ENCODE measurements at places on chromosomes 2 and 18.

DNA sequence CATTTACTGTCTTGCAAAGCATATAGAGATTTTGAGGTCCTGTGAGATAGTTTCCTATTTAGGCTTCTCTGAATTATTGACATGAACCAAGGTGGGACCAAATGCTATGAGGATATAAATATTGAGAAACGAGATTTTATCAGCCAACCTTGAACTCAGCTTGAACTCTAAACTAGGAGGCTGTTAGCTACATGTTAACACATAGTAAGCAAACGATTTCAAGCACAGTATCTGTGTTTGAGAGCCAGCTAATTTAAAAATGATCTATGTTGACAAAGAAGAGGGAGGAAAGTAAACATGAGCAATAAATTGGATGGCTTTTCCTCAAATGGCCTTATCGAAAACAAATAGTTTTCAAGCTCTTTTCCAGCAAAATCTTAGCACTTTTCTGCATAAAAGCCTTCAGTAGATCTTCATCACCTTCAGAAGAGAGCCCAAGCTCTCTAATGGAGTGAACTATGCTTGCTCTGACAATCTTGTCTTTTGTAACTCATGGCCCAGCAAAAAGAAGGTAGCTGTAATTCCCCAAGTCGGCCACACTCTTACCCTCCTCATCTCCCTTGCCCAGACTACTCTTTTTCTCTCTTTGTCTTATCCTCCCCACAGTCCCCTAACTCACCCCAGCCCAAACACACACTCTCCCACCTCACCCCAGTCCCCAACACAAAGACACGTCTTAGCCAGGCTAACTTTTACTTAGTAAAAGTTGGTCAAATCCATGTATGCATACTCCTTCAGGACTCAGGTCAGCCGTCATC, 14.7 kb downstream of the CD28 start:
- DNase-seq = no peak

GRCh38 chr2:68659081-68659480, 15.7 kb downstream of the PROKR1 start:
- no peak for DNase-seq

DNA sequence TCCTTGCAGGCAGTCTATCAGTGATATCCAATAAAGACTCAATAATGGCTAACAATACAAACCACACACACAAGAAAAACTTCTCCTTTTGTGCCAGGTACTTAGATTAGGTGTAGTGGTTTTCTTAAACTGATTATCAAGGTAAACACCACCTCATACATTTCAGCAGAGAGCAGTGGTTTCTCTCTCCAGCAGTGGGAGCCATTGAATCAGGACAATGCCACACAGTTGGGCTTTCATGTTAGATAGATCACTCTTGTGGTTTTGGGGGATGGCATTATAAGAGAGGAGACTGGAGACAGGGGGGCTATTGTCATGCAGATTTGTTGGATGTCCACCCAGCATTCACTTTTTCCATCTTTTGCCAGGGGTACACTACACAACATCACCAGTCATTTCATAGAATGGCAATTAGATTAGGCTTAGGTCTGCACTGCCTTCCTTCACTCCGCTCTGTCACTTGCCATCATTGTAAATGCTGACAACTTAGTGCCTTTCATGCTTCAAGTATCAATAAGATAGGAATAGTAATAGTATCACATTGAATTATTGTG, 13.6 kb upstream of the IRS1 start:
- peak; percentile 20 for DNase-seq

DNA sequence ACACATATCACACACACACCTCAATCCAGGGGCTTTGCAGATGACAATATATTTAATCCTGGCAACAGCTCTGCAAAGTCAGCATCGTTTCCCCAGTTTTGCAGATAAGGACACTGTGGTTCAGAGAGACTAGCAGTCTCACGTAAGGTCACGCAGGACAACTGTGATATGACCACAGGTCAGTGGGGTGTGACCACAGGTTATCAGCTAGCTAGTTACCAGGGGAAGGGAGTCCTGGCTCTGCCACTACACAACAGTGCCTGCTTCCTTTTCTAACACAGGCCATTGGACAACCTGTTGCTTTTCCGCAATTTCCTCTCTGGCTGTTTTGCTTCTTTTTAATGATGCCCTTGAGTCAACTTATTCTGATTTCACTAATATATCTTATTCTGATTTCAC, 33.3 kb downstream of the RBMS1 start:
- no peak for DNase-seq

DNA sequence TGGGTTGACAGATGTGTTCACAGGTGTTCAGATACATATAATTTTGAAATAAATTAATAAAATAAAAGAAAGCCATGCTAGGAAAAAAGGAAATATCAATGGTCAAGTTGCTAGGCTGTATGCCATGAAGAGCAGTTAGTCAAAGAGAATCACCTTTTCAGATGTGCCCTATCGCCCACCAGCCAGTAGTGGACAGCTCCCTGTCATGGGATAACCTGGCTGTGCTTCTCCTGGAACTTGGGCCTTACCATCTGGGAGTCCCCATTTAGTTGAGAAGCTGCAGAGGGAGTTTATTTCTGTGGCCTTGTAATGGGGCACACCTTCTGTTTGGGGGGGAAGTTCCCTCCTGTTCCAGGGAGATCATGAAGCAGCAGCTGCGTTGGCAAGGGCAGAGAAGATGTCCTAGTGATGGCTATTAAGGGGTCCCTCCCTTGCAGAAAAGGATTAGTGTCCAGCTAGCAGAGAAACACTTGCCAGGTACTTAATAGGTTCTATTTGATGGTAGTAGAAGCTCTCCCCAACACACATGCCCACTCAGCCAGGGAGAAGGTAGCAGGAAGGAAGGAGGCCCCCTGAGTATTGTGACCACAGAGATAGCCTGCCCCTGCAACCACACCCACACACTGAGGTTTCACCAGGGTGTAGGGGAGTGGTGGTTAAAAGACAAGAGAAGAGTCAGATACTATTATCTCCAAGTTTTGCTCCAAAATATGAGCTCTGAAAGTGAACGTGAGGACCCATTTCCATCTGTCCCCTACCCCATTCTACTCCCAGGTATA, 117.7 kb downstream of the B3GNT2 start:
- DNase-seq = no peak

GRCh38 chr2:236214376-236214995, 46.3 kb upstream of the GBX2 start:
- DNase-seq = no peak

- DNase-seq = peak; percentile 8
These were observed 472 bp upstream of the PLEKHM3 start for GRCh38 chr2:208025814-208026184.

GRCh38 chr2:163662141-163662780, 73.5 kb downstream of the FIGN start:
- peak; percentile 77 for DNase-seq

DNA sequence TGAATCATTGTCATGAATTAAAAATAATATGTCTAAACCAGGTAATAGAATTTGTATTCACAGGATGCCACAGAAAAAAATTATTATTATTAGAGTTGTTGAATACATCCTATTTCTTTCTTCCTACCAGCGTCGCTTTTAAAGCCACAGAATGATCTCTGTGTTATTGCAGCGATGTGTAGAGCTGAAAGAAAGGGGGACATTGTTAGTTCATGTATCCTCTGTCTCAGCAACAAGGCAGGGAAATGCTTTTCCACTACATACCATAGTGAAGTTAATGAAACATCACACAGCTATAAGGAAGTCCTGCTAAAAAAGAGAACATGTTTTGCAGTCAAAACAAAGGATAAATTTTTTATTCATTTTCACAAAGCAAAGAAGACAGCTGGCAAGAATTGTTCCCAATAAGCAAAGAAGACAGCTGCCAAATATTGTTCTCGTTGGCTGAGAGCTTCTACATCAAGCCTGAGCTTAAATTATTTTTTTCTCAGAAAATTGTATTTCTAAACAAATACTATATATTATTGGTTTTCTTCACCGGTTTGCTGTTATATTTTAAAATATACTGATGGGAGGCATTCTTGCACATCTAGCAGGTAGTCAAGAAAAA, 1234.4 kb downstream of the SUCLG1 start:
- no peak for DNase-seq

DNA sequence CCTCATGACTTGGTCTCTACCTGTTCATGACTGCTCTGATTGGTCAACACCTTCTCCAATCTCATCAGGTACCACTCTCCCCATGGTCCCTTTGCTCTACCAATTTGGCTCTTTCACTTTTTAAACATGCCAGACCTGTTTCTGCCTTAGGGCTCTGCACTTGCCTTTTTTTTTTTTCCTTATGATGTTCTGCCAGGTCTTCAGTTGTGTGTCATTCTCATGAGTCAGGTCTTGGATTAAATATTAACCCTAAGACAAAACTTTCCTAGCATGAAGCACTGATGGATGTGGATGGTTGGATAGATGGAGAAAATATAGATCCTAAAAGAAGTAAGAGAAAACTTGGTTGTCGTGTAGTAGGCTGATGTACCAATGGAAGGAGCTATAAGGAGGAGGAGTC, 219.3 kb downstream of the TTC32 start:
- DNase-seq = no peak

GRCh38 chr18:9184998-9185613, 48.5 kb downstream of the ANKRD12 start:
- DNase-seq = no peak

GRCh38 chr2:8315531-8316165, 366.2 kb upstream of the ID2 start:
- DNase-seq = peak; percentile 44
